Stimulated activated CD4-positive, alpha-beta T cell treated with anti-CD3 and anti-CD28 coated beads, Interleukin-1b, Interleukin-23, amount 100 ng/mL, for 48 hours (primary cell): ENCODE measurements at places on chromosomes 3 and 15.

DNA sequence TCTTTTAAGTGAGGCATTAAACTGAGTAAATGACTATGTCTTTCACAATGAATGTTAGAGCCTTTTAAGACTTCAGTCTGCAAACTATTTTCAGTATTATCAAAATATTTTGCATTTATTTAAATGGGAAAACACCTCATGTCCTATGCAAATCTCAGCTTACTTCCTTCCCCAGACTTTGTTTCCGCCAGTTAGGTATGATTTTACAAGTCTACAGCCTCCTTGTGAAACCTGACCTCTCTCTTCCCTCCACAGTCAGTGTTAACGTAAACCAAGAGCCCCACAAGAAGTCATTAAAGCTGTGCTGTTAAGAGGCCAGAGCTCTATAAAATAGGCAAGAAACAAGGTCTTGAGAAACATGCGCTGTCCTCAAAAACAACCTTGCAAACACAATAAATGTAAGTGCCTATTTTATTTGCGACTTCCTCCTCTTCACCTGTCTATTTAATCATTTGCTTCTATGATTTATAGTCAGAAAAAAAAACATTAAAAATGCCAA, 48.3 kb downstream of the PRTG start:
- no peak for DNase-seq

DNA sequence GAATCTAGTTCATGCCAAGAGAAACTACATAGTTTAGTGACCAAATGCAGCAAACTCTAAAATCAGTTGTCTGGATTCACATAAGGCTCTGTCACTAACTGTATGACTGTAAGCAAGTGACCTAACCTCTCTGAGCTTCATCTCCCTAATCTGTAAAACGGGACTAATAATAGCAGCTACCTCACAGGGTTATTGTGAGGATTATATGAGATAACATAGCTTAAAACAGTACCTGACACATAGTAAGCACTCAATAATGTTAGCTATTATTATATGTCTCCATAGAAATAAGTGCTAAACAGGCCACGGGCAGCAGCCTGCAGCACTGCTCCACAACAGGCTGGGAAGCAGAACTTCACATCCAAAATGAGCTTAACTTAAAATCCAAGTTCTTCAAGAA, 30.2 kb downstream of the NPTN start:
- no peak for DNase-seq

DNA sequence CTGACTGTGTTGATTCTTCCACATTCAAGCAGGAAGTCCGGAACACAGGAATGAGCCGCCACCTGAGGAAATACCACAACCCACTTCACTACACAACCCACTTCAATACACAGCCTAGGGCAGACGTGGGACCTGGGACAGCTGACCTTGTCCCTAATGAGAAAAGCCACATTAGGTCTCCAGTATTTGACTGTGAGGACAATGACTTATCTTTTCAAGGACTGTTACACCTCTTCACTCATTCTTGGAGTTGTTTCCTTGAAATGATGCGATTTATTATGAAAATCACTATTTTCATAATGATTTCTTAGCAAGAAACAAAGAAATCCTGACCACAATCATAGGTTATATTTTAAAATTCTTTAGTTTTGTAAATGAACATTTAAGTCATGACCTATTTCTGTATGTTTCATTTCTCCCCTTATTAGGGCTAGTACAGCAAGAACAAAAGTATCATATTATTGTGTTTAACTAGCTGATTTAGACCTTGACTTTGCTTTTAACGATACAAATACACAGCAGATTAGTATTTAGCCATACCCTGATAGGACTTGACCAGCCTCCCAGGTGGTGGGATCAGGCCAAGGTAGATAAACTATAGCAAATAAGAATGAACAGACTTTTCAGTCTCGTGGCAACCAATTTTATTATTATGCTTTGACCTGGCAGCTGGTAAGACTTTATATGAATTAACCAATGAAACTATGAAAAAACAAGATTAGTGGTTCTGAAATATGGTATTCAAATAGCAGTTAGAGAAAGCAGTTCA, 6.0 kb downstream of the RAB27A start:
- no peak for DNase-seq

GRCh38 chr3:179438841-179439240, 12.4 kb downstream of the GNB4 start:
- DNase-seq = no peak

DNA sequence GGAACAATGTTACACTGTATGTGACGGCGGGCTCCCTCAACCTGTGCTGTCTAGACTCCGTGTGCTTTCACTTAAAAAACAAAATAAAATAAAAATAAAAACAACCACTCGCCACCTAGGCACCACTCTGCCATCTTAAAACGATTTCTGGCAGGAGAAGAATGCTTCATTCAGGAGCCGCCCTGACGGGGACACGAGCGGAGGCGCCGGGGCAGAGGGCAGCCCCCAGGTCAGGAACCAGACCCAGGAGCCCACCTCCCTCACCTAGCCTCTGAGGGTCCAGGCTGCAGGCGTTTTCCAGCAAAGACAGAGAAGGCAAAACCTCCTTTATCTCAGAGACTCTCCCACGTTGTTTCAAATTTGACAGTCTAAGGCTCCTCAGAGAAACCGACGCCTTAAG, 85.1 kb upstream of the SNRPA1 start:
- no peak for DNase-seq

GRCh38 chr15:89442671-89443307, 53.6 kb downstream of the RHCG start:
- peak; percentile 60 for DNase-seq

- peak; percentile 38 for DNase-seq
These were observed 1.6 kb downstream of the OXTR start for GRCh38 chr3:8767667-8768363.

DNA sequence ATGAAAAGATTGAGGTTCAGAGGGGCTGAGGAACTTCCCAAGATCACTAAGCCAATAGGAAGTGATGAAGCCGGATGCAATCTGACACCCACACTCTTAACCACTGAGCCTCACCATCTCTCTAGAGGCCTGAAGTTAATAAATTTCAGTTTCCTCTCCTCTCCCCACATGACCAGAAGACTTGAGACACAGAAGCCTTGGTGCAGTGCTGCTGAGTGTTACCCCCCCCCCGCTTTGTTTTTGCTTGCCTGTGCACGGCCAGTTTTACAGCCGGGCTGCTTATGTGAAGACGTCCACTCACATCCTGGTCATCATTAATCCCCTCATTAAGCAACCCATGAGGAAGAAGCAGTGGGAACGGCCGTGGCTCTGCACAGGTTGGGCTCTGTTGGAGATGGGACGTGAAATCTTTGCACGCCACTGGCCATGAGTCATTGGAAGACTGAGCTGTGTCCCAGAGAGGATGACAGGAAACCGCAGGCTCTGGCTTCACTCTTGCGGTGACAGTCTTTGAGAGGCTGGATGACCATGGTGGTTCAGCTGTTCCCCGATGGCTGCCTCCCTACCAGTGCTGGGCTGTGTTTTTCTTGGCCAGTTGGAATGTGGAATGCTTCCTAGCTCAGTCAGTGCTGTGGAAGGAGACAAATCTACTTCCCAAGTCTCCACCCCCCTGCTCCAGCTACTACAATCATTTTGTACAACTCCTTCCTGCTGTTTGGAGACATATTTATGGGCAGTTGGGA, 232.6 kb upstream of the LRTM1 start:
- DNase-seq = no peak

DNA sequence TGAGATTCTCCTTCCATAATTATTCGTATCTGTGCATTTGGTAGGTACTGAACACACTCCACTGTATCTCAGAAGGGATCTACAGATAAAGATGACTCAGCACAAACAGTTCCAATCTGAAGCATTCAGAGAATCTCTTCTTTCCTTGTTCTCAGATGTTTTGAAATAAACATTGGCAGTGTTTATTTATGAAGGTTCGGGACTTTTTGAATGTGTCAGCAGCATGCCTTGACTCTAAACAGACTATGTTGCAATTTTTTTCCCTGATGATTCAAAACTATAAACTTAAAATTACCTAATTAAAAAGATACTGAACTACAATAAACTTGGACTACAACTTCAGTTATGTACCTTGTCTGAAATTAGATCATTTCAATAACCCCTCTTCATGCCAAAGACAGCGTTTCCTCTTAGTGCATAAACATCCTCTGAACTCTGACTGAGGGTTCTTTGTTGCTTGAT, 612.9 kb upstream of the TBL1XR1 start:
- DNase-seq = no peak

DNA sequence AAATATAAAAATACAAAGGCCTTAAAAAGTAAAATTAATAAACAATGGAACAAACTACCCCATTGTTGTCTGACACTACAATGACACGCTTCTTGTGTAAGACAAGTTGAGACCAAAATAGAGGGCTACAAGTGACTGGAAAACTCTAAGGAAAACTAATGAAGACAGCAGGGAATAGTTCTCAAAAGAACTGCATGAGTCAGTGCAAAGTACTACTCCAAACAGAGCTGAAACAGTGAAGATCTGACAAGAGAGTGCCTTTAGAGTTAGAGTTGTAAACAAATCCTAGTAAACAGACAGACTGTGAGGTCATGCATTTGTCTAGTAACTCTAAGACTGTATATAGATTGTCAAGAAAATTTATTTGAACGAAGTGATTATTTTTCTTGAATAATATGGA, 233.9 kb downstream of the BBX start:
- no peak for DNase-seq

GRCh38 chr15:77039848-77040247, 31.1 kb downstream of the TSPAN3 start:
- no peak for DNase-seq

GRCh38 chr3:127783642-127784160, 38.6 kb downstream of the MGLL start:
- no peak for DNase-seq
